ENCODE measurements at places on chromosomes 1 and 21. TPM values are rescaled to one million over a fixed set of nuclear protein-coding genes. Genes with fewer than 3 reads are reported as not detected.

Gene COP1
- 42.4 TPM for total RNA-seq

Gene IL12RB2
- 2.4 TPM for total RNA-seq

Gene BARHL2
- total RNA-seq: not detected

DNA sequence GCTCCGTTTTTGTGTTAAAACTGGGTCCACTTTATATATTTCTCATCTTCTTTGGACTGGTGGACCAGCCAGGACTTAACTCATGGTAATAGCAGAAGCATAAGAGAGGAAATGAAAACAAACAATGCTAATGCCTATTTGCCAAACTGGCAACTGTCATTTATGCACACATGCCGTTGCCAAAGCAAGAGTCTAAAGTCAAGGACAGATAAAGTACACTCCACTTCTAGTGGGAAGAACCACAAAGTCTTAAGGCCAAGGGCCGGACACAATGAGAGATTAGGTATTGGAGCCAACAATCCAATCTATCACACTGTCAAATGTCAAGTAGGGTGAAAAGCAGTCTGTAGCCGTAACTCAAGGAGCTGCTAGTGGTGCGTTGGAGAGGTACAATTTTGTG, 157.7 kb downstream of the LYPLAL1 start:
- no peaks in the 10 kb centered on the region for H3K27me3 ChIP-seq
- no peaks in the 10 kb centered on the region for H3K36me3 ChIP-seq
- DNase-seq: no peak
- H3K4me3 ChIP-seq: no peak overlapping the region
- H3K27ac ChIP-seq: no peak overlapping the region

Gene CD55
- 218 TPM for total RNA-seq

Gene MEX3A
- 0.58 TPM for total RNA-seq

DNA sequence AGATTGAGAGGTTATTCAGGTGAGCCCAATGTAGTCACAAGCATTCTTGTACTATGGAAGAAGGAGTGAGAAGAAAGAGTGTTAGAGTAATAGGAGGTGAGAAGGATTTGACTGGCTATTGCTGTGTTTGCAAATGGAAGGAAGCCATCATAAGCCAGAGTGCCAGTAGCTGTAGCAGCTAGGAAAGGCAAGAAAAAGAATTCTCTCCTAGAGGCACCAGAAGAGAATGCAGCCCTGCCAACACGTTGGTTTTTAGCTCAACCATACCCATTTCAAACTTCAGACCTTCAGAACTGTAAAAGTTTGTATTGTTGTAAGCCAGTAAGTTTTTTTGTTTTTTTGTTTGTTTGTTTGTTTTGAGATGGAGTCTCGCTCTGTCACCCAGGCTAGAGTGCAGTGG, 8.9 kb upstream of the IL12RB2 start:
- H3K4me3 ChIP-seq: no peak overlapping the region
- no peak for DNase-seq

GRCh38 chr1:7422966-7423365, 348.1 kb upstream of the VAMP3 start:
- H3K36me3 ChIP-seq: no peaks in the 10 kb centered on the region
- no peaks in the 10 kb centered on the region for H3K4me1 ChIP-seq
- H3K27me3 ChIP-seq: no peaks in the 10 kb centered on the region

Gene HSD3B1
- total RNA-seq: not detected

DNA sequence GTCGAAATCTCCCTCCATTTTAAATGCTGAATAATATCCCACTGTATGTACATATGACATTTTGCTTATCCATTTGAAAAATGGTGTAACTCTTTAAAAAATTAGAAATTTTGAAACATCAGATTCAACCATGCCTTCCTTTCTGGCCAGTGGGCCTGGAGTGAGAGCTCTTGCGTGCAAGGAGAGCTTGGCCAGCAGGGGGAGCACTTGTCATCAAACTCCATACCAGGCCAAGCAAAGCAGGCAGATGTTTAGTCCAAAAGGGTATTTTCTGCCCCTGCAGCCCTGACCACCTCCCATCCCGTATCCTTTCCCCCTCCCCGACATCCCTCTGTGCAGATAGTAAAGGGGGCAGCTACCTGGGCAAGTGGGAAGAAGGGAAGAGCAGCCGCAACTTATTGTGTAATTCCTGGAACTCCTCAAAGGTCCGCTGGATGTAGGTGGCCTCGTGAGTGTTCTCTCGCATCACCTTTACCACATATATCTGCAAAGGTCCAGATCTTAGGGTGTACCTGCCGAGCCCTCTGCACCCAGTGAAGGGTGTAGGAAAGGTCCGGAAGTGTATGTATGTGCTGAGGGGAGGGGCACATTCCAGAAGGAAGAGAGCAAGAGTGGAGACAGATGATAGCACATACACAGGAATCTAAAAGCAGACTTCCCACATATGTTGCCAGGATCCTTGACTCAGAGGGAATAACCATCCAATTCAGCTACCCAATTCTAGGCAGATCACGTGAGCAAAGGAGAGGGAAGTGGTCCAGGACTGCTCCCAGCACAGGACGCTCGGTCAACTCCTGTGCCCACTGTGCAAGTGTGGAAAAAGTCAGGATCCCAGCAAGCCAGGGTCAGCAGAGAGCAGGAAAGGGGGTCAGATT, 19.9 kb upstream of the PPP1R15B start:
- no peak overlapping the region for H3K27ac ChIP-seq
- no peaks in the 10 kb centered on the region for H3K4me1 ChIP-seq

DNA sequence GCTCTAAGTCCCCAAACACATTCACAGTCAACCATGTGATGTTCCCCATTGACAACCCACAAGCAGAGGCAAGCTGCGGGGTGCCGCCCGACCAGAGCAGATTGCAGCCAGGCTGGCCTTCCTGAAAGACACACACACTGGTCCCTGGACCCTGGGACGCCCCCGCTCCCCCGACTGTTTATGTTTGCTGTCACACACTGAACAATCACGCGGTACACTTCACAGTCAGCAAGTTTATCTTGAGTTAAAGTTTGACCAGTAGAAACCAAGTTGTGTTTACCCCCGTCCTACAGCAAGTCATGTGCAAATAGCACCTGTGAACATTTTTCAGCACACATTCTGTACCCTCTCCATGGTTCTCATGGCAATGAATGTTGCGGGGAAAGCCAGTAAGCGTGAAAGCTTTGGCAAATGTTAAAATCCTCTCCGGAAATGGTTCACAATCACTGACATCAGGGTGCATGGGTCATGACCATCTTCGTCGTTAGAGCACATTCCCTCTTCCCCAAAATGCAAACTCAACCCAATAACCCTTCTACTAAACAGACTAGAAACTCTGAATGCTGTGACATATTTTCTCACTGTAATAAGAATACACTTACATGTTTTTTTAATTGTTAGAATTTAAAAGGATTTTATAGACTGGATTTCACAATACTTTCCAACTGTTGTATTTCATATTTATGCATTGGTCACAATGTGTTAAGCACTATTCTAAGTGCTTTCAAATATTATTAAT, 33.3 kb upstream of the IRF2BP2 start:
- no peaks in the 10 kb centered on the region for H3K36me3 ChIP-seq
- H3K4me1 ChIP-seq: no peaks in the 10 kb centered on the region
- H3K4me3 ChIP-seq: no peak overlapping the region
- H3K27ac ChIP-seq: no peak overlapping the region

DNA sequence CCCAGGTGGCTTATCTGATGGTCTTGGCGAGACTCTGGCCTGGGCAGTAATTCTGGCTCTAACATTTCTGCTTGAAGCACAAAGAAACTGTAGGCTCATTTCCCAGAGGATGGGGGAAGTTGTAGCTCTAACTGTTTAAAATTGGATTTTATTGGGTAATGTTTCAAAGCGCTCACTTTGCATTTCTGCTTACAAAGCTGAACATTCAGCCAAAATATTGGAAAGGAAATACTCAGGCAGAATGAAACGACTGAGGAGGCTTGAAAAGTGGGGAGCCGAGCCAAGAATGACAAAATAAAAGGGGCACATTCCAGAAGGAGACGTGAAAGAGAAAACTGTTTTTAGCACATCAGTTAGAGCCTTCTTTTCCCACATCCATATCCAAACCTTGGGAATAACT, 202.6 kb downstream of the GRIK1 start:
- H3K36me3 ChIP-seq: no peaks in the 10 kb centered on the region
- no peaks in the 10 kb centered on the region for H3K27me3 ChIP-seq
- H3K4me3 ChIP-seq: no peak overlapping the region
- no peaks in the 10 kb centered on the region for H3K4me1 ChIP-seq
- no peak for DNase-seq
- no peak overlapping the region for H3K27ac ChIP-seq

Gene OR2T33
- not detected for total RNA-seq

Gene LY9
- 120 TPM for total RNA-seq

DNA sequence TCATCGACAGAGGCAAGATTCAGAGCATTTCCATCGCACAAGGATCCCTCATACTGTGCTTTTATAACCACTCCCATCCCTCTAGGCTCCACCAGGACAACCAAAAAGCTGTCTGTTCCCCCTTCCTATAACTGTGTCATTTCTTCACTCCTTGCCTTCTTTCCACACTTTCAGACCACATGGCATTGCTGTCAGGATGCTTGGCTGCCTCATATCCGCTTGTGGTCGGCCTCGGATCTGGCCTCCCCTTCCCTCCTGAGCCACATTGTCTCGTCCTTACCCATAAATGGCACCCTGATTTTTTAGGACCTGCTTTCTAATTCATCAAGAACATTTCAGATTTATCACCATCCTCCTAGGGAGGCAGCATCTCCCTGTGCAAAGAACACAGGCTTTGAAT, 80.5 kb downstream of the HIVEP3 start:
- no peaks in the 10 kb centered on the region for H3K36me3 ChIP-seq
- no peak for DNase-seq
- no peak overlapping the region for H3K4me3 ChIP-seq
- H3K27ac ChIP-seq: no peak overlapping the region
- peaks cover 3% of the 10 kb centered on the region for H3K4me1 ChIP-seq
- no peaks in the 10 kb centered on the region for H3K27me3 ChIP-seq

GRCh38 chr1:40860706-40861223, 1.4 kb downstream of the CITED4 start:
- H3K4me1 ChIP-seq: peaks cover 19% of the 10 kb centered on the region
- no peak overlapping the region for H3K27ac ChIP-seq
- H3K27me3 ChIP-seq: no peaks in the 10 kb centered on the region

Gene SLC22A15
- 0.50 TPM for total RNA-seq

Gene OR6N2
- total RNA-seq: not detected

- H3K4me1 ChIP-seq: no peaks in the 10 kb centered on the region
- no peaks in the 10 kb centered on the region for H3K27me3 ChIP-seq
- H3K36me3 ChIP-seq: no peaks in the 10 kb centered on the region
- H3K27ac ChIP-seq: no peak overlapping the region
Observed at GRCh38 chr1:56508523-56508983, 70.8 kb downstream of the PLPP3 start.

Gene ARMH1
- 49.5 TPM for total RNA-seq

GRCh38 chr1:50724626-50725286, 235.3 kb downstream of the FAF1 start:
- peaks cover 3% of the 10 kb centered on the region for H3K36me3 ChIP-seq
- no peaks in the 10 kb centered on the region for H3K27me3 ChIP-seq
- no peaks in the 10 kb centered on the region for H3K4me1 ChIP-seq
- H3K4me3 ChIP-seq: no peak overlapping the region
- no peak for DNase-seq

DNA sequence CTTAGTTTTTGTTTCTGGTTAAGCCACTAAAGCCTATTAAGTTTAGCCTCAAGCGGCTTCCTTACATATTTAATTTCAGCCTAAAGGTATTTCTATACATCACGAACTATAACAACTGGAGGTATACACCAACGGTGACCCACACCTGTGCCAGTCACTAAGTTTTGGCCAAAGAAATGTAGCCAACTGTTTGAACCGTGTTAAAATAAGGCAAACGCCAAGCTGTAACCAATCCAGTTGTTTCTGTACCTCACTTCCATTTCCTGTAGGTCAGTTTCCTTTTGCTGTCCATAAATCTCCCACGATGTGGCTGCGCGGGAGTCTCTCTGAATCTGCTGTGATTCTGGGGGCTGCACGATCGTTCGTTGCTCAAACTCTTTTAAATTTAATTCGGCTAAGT, 5.6 kb upstream of the ERO1B start:
- no peaks in the 10 kb centered on the region for H3K27me3 ChIP-seq
- H3K4me1 ChIP-seq: peaks cover 6% of the 10 kb centered on the region
- H3K27ac ChIP-seq: no peak overlapping the region
- no peaks in the 10 kb centered on the region for H3K36me3 ChIP-seq
- no peak for DNase-seq
- H3K4me3 ChIP-seq: no peak overlapping the region

Gene ECM1
- 1.4 TPM for total RNA-seq

- H3K27ac ChIP-seq: no peak overlapping the region
- no peak overlapping the region for H3K4me3 ChIP-seq
- H3K27me3 ChIP-seq: no peaks in the 10 kb centered on the region
- no peaks in the 10 kb centered on the region for H3K36me3 ChIP-seq
Observed at GRCh38 chr1:59364037-59364436, 67.1 kb downstream of the FGGY start.

DNA sequence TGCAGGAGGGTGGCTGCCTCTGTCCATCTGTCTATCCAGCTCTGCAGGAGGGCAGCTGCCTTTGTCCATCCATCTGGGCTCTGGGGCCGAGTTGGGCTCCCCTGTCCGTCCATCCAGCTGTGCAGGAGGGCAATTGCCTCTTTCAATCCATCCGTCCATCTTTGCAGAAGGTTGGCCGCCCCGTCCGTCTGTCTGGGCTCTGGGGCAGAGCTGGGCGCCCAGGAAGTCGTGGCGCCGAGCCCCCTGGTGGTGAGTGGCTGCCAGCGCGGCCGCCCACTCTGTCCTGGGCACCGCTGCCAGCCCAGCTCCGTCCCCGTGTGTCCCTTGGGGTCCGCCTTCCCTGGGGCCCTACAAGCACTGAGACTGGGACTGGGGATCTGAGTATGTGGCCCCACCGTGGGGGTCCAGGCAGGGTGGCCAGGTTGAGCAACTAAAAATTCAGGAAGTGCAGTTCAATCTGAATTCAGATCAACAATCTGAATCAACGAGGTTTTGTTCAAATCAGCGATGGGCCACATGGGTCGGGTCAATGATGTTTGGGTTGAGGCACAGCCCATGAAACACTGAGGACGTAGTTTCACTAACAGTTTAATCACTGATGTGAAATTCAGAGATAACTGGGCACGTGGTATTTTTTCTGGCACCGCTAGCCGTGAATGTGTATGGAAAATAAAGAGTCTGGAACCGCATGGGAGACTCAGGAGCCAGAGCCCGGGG, 99.1 kb upstream of the ACTRT2 start:
- no peak overlapping the region for H3K4me3 ChIP-seq
- no peak overlapping the region for H3K27ac ChIP-seq
- DNase-seq: peak; percentile 46

Gene CDCA8
- total RNA-seq: 1.8 TPM

DNA sequence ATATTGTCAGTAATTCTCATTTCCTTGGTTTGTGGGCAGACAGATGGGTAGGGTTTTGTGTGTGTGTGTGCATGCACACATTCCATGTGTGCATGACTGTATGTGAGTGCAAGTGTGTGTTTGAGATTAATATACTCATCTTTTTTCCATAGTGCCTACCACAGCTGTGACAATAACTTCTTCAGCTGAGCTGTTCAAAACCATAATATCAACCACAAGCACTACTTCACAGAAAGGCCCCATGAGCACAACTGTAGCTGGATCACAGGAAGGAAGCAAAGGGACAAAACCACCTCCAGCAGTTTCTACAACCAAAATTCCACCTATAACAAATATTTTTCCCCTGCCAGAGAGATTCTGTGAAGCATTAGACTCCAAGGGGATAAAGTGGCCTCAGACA, 149.3 kb downstream of the ADGRL2 start:
- H3K27me3 ChIP-seq: no peaks in the 10 kb centered on the region
- H3K27ac ChIP-seq: no peak overlapping the region
- no peak overlapping the region for H3K4me3 ChIP-seq
- peaks cover 10% of the 10 kb centered on the region for H3K4me1 ChIP-seq
- H3K36me3 ChIP-seq: no peaks in the 10 kb centered on the region
- no peak for DNase-seq

Gene ZBTB17
- 78.3 TPM for total RNA-seq

Gene TTC34
- total RNA-seq: 2.2 TPM
